Mesothelial cell of epicardium (in vitro differentiated cells): ENCODE measurements at places on chromosomes 4 and X. TPM values are rescaled to one million over a fixed set of nuclear protein-coding genes. Genes with fewer than 3 reads are reported as not detected.

DNA sequence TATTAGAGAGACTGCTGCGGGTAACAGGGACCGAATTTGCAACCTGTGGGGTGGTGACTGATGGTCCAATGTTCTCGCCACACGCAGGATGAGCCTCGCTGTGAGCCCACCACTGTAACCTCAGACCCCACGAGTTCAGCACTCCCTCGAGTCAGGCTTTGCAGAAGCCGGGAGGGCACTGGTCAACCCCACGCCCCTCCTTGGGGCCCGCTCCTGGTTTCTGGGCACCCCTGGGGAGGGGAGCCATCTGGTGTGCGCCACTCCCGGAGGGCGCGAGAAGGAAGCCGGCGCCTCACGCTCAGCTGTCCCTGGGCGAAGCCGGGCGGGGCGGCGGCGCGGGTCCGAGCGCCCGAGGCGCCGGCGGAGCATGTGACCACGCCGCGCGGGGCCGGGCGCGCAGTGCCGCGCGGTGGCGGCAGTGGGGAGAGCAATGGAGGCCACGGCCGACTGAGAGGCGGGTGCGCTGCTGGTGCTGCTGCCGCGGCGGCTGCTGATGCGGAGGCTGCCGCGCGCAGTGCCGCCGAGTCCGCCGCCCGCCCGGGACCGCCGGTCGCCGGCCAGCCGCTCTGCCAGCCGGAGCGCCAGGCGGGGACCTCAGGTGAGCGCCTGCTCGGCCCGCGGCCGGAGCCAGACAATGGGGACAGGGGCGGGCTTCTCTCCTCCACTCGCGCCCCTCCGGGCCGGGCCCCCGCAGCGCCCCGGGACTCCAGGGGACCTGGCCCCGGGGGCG, 100.1 kb downstream of the CEP135 start:
- peak overlapping the region; percentile 79 for H3K4me3 ChIP-seq
- no peaks in the 10 kb centered on the region for H3K27me3 ChIP-seq
- DNase-seq = peak; percentile 75
- H3K27ac ChIP-seq = peak overlapping the region; percentile 78
- H3K4me1 ChIP-seq = peaks cover 12% of the 10 kb centered on the region

GRCh38 chr4:80454556-80454955, 119.0 kb downstream of the CFAP299 start:
- DNase-seq = no peak
- no peak overlapping the region for H3K27ac ChIP-seq
- H3K27me3 ChIP-seq = no peaks in the 10 kb centered on the region
- H3K4me3 ChIP-seq = no peak overlapping the region
- no peaks in the 10 kb centered on the region for H3K36me3 ChIP-seq

OTUD6A gene
- total RNA-seq = not detected in 3 replicates

FAM9B gene
- total RNA-seq = not detected in 3 replicates

GRCh38 chr4:48018112-48018511, 1.5 kb downstream of the NIPAL1 start:
- H3K4me1 ChIP-seq = peaks cover 27% of the 10 kb centered on the region
- no peaks in the 10 kb centered on the region for H3K27me3 ChIP-seq
- no peak overlapping the region for H3K27ac ChIP-seq
- peaks cover 5% of the 10 kb centered on the region for H3K36me3 ChIP-seq
- H3K4me3 ChIP-seq = peak overlapping the region; percentile 31

CXCL9 gene
- total RNA-seq = not detected in 3 replicates

DNA sequence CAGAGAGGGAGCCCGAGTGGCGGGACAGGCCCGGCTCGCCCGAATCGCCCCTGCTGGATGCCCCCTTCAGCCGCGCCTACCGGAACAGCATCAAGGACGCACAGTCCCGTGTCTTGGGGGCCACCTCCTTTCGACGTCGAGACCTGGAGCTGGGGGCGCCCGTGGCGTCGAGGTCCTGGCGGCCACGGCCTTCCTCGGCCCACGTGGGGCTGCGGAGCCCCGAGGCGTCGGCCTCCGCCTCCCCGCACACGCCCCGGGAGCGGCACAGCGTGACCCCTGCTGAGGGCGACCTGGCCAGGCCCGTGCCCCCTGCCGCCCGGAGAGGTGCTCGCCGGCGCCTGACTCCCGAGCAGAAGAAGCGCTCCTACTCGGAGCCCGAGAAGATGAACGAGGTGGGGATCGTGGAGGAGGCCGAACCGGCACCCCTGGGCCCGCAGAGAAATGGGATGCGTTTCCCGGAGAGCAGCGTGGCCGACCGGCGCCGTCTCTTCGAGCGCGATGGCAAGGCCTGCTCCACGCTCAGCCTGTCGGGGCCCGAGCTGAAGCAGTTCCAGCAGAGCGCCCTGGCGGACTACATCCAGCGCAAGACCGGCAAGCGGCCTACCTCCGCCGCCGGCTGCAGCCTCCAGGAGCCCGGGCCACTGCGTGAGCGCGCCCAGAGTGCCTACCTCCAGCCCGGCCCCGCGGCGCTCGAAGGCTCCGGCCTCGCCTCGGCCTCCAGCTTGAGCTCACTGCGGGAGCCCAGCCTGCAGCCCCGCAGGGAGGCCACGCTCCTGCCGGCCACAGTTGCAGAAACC, 156.9 kb downstream of the SOWAHB start:
- no peak overlapping the region for H3K4me3 ChIP-seq
- H3K27ac ChIP-seq = no peak overlapping the region
- H3K27me3 ChIP-seq = no peaks in the 10 kb centered on the region
- peaks cover 54% of the 10 kb centered on the region for H3K4me1 ChIP-seq
- DNase-seq = no peak

DNA sequence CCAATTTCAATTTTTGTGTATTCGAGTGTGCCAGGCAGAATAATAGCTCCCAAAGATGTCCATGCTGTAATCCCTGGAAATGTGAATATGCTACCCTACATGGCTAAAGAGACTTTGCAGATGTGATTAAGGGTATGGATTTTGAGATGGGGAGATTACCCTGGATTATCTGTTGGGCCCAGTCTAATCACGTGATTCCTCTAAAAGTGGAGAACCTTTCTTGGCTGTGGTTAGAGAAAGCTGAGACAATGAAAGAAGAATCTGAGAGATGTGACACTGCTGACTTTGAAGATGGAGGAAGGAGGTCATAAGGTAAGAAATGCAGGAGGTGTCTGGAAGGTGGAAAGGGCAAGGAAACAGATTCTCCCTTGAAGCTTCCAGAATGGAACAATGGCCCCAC, 503.5 kb upstream of the PITX2 start:
- H3K36me3 ChIP-seq = no peaks in the 10 kb centered on the region
- H3K4me3 ChIP-seq = no peak overlapping the region
- H3K27me3 ChIP-seq = no peaks in the 10 kb centered on the region
- no peak for DNase-seq
- peaks cover 12% of the 10 kb centered on the region for H3K4me1 ChIP-seq

- H3K27me3 ChIP-seq = no peaks in the 10 kb centered on the region
- no peak for DNase-seq
- peak overlapping the region; percentile 14 for H3K27ac ChIP-seq
- H3K4me3 ChIP-seq = no peak overlapping the region
- H3K36me3 ChIP-seq = no peaks in the 10 kb centered on the region
Observed at GRCh38 chr4:120399826-120400225, 333.2 kb upstream of the MAD2L1 start.

TAF1 gene
- total RNA-seq = 46.5 to 48.0 TPM (median 47.9 TPM) in 3 replicates

GLUD2 gene
- 1.4 to 1.5 TPM (median 1.5 TPM) in 3 replicates for total RNA-seq

DNA sequence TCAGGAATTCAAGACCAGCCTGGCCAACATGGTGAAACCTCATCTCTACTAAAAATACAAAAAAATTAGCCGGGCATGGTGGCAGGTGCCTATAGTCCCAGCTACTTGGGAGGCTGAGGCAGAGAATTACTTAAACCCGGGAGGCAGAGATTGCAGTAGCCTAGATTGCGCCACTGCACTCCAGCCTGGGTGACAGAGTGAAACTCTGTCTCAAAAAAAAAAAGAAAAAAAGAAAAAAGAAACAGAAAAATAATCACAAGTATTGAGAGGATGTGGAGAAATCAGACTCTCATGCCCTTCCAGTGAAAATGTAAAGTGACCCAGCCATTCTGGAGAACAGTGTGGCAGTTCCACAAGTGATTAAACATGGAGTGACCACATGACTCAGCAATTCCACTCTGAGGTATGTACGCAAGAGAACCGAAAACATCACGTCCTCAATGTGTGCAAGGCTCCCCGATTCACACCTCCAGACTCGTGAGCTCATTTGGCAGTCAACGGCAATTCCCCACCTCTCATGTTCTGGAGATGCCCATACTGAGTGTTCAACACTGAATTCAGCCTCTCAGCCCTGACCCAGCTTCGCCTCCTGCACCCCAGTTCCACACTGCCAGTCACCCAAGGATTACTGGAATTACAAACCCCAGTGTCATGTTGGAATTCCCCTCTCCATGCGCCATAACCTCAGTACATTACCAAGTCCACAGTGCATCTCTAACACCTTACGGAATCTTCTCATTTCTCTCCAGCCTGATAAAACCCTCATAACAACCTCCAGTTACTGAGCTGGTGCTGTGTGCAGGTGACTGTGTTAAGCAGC, 21.1 kb downstream of the ACOX3 start:
- DNase-seq = no peak
- H3K36me3 ChIP-seq = peaks cover 17% of the 10 kb centered on the region
- H3K27me3 ChIP-seq = no peaks in the 10 kb centered on the region
- H3K27ac ChIP-seq = no peak overlapping the region
- H3K4me3 ChIP-seq = no peak overlapping the region
- H3K4me1 ChIP-seq = peaks cover 30% of the 10 kb centered on the region

GRCh38 chr4:150087006-150087405, 8.8 kb downstream of the DCLK2 start:
- peaks cover 60% of the 10 kb centered on the region for H3K4me1 ChIP-seq
- H3K36me3 ChIP-seq = peaks cover 12% of the 10 kb centered on the region
- H3K4me3 ChIP-seq = peak overlapping the region; percentile 18
- no peak for DNase-seq

- H3K4me1 ChIP-seq = peaks cover 18% of the 10 kb centered on the region
- no peak for DNase-seq
- H3K27ac ChIP-seq = no peak overlapping the region
- H3K36me3 ChIP-seq = no peaks in the 10 kb centered on the region
- no peaks in the 10 kb centered on the region for H3K27me3 ChIP-seq
Observed at GRCh38 chr4:187141101-187141500, 417.4 kb upstream of the FAT1 start.

- H3K27me3 ChIP-seq = no peaks in the 10 kb centered on the region
- no peak overlapping the region for H3K27ac ChIP-seq
- no peak overlapping the region for H3K4me3 ChIP-seq
- no peak for DNase-seq
- peaks cover 19% of the 10 kb centered on the region for H3K36me3 ChIP-seq
- H3K4me1 ChIP-seq = peaks cover 21% of the 10 kb centered on the region
Observed at GRCh38 chr4:84899616-84900015, 66.9 kb downstream of the WDFY3 start.

- no peak overlapping the region for H3K27ac ChIP-seq
- H3K27me3 ChIP-seq = no peaks in the 10 kb centered on the region
- peaks cover 1% of the 10 kb centered on the region for H3K36me3 ChIP-seq
- DNase-seq = no peak
- no peak overlapping the region for H3K4me3 ChIP-seq
Observed at GRCh38 chrX:122788216-122788615, 395.9 kb upstream of the GRIA3 start.

- no peak overlapping the region for H3K27ac ChIP-seq
- H3K4me3 ChIP-seq = no peak overlapping the region
- H3K4me1 ChIP-seq = no peaks in the 10 kb centered on the region
Observed at GRCh38 chr4:176782794-176783193, 9.9 kb downstream of the VEGFC start.

DNA sequence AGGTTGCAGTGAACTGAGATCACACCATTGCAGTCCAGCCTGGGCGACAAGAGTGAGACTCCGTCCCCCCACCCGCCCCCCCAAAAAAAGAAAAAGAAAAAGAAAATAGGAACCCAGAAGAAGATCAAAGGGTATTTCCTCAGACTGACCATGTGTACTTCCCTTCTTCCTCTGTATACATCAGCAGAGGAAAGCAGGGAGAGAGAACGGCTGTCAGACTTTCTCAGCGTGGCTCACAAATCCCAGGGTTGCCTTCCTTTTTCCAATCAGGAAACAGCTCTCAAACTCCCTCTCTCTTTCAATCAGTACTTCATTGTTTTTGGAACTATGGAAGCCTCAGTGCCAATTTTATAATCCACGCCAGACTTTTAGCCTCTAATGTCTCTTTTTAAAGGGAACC, 59.1 kb downstream of the CHRNA9 start:
- H3K27me3 ChIP-seq = no peaks in the 10 kb centered on the region
- no peak overlapping the region for H3K4me3 ChIP-seq
- H3K36me3 ChIP-seq = no peaks in the 10 kb centered on the region
- no peak overlapping the region for H3K27ac ChIP-seq
- no peak for DNase-seq
- peaks cover 18% of the 10 kb centered on the region for H3K4me1 ChIP-seq

GRCh38 chr4:146104541-146104940, 71.0 kb upstream of the LSM6 start:
- no peak overlapping the region for H3K27ac ChIP-seq
- no peaks in the 10 kb centered on the region for H3K4me1 ChIP-seq
- H3K4me3 ChIP-seq = no peak overlapping the region
- H3K36me3 ChIP-seq = no peaks in the 10 kb centered on the region
- no peaks in the 10 kb centered on the region for H3K27me3 ChIP-seq

SPATA4 gene
- total RNA-seq = 0.20 to 0.74 TPM (median 0.40 TPM) in 3 replicates

- no peaks in the 10 kb centered on the region for H3K36me3 ChIP-seq
- no peak for DNase-seq
- H3K4me3 ChIP-seq = no peak overlapping the region
- H3K4me1 ChIP-seq = peaks cover 4% of the 10 kb centered on the region
- no peak overlapping the region for H3K27ac ChIP-seq
Observed at GRCh38 chr4:55758066-55758465, 61.5 kb upstream of the EXOC1L start.

- peaks cover 4% of the 10 kb centered on the region for H3K27me3 ChIP-seq
- no peak overlapping the region for H3K27ac ChIP-seq
- H3K4me3 ChIP-seq = no peak overlapping the region
- H3K4me1 ChIP-seq = peaks cover 2% of the 10 kb centered on the region
Observed at GRCh38 chr4:121126449-121127006, 37.6 kb downstream of the TNIP3 start.

DNA sequence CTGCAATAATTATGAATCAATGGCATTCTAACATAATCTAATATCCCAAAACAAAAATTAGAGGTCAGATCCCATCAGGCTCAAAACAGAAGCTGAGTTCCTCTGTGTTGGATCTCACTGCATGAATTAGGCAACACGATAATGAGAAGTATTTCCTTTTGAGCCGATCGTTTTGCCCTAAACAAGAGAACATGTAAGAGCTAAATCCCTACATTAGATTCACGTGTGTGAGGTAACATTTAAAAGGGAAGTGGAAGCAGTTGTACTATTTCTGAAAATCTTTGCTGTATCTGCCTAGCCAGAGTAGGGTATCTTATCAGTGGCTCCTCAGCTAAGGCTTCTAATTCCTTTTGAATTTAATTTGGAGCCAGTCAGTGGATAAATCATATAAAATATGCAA, 115.6 kb downstream of the C4orf51 start:
- no peak for DNase-seq
- peaks cover 33% of the 10 kb centered on the region for H3K36me3 ChIP-seq
- peak overlapping the region; percentile 73 for H3K27ac ChIP-seq
- H3K4me3 ChIP-seq = no peak overlapping the region

DNA sequence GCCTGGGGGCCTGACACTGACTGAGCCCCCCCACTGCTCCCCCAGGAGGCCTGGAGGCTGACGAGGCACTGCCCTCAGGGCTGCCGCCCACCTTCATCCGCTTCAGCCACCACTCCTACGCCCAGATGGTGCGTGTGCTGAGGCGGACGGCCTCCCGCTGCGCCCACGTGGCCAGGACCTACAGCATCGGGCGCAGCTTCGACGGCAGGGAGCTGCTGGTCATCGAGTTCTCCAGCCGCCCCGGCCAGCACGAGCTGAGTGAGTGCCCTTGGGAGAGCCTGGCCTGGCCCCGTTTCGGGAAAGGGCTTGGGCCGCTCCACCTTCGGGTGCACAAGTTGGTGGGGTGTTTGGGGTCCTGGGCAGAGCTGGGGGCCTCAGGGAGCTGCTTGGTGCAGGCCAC, 11.4 kb downstream of the CPZ start:
- no peaks in the 10 kb centered on the region for H3K36me3 ChIP-seq
- H3K27me3 ChIP-seq = no peaks in the 10 kb centered on the region
- H3K4me1 ChIP-seq = no peaks in the 10 kb centered on the region
- no peak overlapping the region for H3K27ac ChIP-seq
- no peak overlapping the region for H3K4me3 ChIP-seq
